ENCODE measurements at places on chromosomes 16 and 17.

- no peak for DNase-seq
Observed at GRCh38 chr17:4136373-4136772, 6.5 kb downstream of the ZZEF1 start.

GRCh38 chr17:880443-881269 lies 98.5 kb downstream of the MRM3 start:
- DNase-seq: no peak

GRCh38 chr16:67719778-67720144 lies 645 bp upstream of the GFOD2 start:
- peak; percentile 22 for DNase-seq

GRCh38 chr16:58440131-58440530 lies 47.9 kb downstream of the GINS3 start:
- DNase-seq: no peak

- no peak for DNase-seq
Observed at GRCh38 chr17:74150428-74151025, 53.0 kb upstream of the RPL38 start.

DNA sequence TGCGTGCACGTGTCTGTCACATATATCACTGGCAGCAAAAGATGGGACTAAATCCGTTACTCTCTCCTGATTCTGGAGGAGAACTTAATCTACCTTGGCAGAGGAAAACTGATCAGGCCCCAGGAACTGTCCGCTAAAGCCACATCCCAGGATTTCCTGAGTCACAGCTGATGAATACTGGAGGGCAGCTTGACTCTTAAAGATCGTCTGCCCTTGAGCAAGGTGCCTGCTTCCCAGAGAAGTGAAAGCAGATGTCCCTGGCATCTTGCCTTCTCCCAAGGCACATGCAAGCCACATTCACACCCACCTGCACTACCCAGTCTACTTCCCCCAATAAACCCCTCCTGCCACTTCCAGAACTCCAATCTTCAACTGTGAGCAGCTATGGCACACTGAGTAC lies 99.8 kb downstream of the CPPED1 start:
- no peak for DNase-seq

Measured in natural killer cell (primary cell).